ENCODE measurements at places on chromosomes 2 and 18.

DNA sequence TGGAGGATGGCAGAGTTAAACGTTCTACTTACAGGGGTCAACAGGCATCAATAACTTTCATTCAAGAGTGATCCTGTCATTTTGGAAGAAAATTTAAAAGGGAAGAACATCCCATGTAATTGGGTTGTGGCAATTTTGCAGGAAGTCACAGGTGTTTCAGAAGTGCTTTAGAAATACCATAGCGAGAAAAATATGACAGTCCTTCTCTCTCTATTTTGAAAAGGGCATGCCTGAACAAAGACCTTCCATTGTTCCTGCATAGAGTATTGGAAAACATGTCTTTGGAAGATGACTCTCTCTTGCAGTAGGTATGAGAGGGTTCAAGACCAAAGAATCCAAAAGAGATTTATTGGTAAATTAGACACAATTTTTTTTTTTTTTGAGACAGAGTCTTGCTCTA is 81.8 kb upstream of the SERTAD2 start:
- no peak for DNase-seq

- DNase-seq: no peak
These were observed 173.1 kb upstream of the GYPC start for GRCh38 chr2:126482582-126483464.

DNA sequence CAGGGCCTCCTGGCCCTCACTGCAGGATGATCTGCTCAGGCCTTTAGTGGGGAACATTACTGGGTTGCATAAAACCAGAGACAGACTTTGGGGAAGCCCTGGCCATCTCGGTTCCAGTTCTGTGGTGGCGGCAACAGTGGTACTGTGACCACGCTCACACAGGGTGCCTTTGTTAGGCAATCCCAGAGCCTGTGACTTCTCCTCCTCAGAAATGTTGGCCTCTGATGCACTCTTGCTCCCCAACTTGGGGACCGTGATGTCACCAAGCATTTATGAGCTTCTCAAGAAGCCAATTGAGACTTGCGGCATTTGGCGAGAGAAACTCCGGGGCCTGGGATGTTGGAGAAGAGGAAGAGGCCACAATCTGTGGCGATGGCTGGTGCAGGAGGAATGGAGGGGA is 80.9 kb upstream of the PKDCC start:
- DNase-seq: no peak

DNA sequence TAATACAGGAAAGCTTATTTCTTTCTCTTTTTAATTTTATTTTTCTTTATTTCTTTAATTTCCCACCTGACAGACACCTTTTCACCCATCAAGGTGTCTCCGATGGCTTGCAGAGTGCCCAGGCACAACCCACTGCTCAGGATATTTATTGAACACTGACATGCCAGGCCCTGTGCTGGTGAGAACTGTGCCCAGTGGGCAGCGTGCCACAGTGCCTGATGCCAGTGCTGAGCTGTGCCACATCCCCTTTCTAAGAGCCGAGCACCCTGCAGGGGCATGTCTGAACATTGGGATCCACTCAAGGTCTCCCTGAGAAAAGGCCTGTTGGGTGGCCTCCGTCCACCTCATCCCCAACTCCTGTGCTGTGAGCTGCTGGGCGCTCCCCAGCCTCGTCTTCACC is 158.6 kb upstream of the RAB6C start:
- DNase-seq: no peak

DNA sequence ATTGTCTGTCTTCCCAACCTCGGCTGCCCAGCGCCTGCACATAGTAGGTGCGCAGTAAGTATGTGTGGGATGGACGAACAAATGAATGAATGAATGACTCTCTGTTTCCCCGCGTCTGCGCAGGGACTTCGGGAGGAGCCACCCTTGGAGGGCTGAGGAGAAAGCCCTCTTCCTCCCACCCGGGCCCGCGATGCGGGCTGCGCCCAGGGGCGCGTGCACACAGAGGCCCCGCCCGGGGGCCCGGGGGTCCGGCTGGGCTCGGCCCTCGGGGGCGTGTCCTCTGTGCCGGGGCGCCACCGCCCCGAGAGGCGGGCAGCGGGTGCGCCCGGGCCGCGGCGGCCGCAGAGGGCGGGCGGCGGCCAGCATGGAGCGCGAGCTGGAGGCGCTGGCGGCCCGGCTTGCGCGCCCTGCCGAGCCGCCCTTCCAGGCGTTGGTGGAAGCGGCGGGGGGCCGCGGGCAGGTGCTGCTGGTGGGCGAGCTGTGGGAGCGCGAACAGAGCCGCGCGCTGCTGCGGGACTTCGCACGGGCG is at the start of gene C2orf72:
C2orf72 (plus strand) TSS at position 322 of the 529 bp plus-strand sequence; CDS start at position 365, 43 bp downstream.
- DNase-seq: no peak

DNA sequence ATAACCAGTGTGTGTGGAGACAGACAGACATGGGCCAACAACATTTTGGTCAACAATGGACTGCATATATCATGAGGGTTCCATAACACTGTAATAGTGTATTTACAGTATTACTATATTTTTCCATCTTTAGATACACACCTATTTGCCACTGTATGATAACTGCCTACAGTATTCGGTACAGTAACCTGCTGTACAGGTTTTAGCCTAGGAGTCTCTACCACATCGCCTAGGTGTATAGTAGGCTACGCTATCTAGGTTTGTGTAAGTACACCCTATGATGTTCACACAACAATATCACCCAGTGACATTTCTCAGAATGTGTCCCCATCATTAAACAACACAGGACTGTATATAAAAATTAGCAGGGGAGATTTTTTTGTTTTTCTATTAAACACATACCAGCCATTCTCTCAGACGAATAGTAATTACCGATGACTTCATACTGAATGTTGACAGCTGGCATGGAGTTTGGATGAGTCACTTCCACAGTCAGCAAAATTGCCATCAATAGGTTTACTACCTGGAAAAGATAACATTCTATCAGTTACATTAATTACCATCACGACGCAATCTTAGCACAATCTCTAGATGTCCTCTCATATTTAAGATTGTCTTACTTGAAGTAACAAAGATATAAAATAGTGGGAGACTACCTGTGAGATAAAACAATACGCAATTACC is 10.8 kb downstream of the LAPTM4A start:
- no peak for DNase-seq

DNA sequence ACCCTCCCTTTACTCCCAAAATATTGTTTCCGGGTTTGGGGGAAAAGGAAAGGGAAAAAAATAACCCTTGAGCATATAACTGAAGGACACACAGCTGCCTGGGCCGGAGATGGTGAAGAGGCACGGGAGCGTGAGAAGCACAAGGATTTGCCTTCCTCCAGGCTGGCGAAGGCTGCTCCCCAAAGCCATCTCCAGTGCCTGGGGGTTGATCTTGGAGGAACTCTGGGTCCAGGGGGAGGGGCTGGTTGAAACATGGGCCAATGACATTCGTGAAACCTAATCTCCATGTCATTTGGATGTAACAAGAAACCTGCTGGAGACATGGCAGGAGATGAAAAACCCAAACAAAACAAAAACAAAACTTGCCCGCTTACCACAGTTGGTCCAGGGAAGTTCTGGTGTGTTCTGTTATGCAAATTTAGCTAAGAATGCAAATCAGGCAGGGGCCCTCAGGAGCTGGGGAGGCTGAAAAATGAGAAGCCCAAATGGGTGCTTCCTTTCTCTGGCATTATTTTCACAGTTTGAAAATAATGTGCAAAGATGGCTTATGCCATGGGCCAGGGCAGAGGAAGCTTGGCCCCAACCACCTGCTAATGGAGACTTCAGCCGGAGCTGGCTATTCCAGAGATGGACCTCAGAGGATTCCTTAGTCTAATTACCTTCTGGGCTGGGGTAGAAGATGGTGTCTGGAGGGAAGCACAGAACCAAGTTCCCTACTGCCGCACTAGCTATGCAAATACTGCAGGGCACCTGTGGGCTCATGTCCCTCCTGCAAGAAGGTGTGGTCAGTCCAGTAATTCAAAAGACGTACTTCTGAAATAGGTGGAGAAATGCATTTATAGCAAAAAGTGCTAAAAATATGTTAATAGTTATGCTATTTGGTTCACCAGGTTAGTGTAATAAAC is 180.9 kb downstream of the BCL2 start:
- no peak for DNase-seq

- peak; percentile 45 for DNase-seq
These were observed 3.1 kb upstream of the FAM171B start for GRCh38 chr2:186690786-186691185.

- DNase-seq: no peak
These were observed 130.5 kb downstream of the EIPR1 start for GRCh38 chr2:3246928-3247714.

GRCh38 chr2:102764083-102764482 is 2.3 kb downstream of the TMEM182 start:
- DNase-seq: peak; percentile 20

GRCh38 chr18:46324087-46324955 is 220.1 kb downstream of the HAUS1 start:
- DNase-seq: peak; percentile 69

DNA sequence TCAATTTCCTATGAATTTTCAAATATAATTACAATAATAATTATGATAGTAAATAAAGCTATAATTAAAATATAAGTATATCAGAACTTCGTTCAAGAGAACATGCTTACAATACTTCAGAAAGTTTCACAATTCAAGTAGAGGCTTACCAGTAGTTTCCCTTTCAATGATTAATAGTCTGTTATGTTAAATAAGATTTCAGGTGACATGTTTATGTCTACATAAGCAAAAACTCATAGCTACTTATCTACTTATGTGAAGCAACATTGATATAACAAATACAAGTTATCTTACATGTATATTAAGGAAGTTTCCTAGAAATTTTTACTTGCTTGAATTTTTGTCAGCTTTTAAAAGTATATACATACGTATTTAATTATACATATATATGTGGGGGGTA is 4.5 kb upstream of the COL3A1 start:
- DNase-seq: peak; percentile 42

- peak; percentile 95 for DNase-seq
These were observed 86.1 kb upstream of the PNPT1 start for GRCh38 chr2:55779459-55780421.

- DNase-seq: no peak
These were observed 38.5 kb downstream of the ASXL3 start for GRCh38 chr18:33616556-33616955.

- DNase-seq: peak; percentile 20
These were observed 4.8 kb downstream of the ITGA4 start for GRCh38 chr2:181462033-181462432.

DNA sequence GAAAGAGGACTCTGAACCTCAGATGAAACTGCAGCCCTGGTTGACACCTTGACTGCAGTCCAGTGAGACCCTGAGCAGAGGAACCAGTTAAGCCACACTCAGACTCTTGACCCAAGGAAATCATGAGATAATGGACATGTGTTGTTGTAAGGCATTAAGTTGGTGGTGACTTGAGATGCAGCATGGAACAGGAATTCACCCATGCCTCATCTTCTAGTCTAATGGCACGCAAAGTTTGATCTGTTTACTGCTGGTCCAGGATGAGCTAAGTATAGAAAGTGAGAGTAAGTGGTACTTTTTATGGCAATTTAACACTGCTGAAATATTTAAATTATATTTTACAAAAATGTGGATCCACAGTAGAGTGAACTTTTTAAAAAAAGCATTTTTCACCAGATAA is 51.3 kb upstream of the LTBP1 start:
- peak; percentile 33 for DNase-seq

DNA sequence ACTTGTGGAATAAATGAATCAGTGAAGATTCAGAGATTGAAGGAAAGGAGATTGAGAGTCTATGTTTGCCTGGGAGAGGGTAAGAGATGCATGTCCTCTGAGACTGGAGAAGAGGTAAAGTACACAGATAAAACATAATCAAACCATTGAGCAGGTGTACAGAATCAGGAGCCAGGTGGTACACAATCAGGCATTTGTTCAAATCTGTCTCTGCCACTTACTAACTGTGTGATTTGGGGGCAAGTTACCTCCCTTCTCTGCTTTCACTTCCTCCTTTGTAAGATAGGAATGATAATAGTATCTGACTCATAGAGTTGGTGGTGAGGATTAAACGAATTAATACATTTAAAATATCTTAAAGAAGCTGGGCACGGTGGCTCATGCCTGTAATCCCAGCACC is 94.0 kb downstream of the CDK15 start:
- no peak for DNase-seq

- peak; percentile 5 for DNase-seq
These were observed 22.2 kb downstream of the KCNJ3 start for GRCh38 chr2:154720651-154721050.

DNA sequence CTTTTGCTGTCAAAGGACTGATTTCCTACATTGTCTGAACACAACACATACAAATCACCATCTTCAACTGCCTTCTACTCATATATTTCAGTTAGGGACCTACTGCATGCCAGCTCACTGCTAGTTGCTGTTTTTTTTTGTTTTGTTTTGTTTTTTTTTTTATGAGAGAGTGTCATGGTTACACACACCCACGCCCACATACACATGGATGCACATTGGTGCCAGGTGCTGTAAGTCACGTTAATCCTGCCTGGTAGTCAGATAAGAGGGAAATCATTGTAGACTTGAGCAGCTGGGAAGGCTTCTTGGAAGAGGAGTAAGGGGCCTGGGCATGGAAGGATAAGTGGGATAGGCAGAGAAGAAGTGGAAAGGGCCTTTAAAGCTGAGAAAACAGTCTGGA is 209.9 kb downstream of the TDRD15 start:
- no peak for DNase-seq

DNA sequence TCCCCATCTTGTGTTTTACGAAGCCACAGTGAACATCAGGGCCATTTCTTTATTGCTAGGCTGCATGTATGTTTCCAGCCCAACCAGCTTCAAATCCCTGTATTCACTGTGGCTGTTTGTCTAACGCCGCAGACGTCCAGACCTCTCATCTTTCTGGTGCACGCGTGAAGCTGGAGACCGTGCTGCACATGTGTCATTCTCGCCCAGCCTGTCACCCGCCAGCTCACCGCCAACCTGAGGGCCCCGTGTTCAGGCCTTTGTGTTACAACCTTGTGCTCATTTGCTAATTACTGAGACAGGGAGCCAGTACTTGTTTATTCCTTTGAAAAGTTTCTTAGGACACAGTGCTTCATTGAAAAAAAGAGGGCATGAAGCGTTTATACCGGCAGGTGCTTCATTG is 21.4 kb downstream of the SALL3 start:
- no peak for DNase-seq

DNA sequence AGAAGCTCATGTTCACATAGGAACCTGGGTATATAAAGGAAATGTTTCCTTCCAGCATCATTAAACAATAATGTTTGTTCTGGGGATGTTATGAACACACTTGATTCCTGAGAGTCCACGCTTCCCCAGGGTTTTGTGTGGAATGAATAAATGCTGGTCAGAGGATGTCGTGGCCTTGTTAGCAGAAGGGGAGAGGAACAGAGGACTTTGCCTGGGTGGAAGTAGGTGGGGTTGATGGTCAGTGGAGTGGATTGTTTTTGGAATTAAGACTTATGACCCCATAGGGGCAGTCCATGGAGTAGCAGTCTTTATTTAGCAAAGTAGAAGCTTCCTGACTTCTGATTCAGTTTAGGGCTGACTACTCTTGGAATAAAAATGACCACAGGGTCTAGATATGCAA is 139.6 kb downstream of the MYO1B start:
- DNase-seq: no peak

- no peak for DNase-seq
These were observed 39.8 kb downstream of the NDUFA10 start for GRCh38 chr2:239985356-239985755.
